Esophagus mucosa (tissue), 1 donor: ENCODE measurements at places on chromosomes 13 and 19. TPM values are rescaled to one million over a fixed set of nuclear protein-coding genes. Genes with fewer than 3 reads are reported as not detected.

CD79A gene
- 2.6 TPM for total RNA-seq

DNA sequence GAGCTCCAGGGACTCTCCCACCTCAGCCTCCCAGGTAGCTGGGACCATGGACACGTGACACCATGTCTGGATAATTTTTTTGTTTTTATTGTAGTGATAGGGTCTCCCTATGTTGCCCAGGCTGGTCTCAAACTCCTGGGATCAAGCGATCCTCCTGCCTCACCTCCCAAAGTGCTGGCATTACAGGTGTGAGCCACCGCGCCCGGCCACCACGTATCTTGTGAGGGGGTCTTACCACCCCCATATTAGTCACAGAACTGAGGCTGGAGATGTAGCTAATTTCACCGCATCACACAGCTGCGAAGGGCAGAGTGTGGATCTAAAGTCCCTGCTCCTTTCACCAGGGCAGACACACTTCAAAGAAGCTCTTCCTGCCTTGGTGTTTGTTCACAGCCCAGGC, 211.8 kb upstream of the SOX1 start:
- ATAC-seq: no peak

ZNF865 gene
- 5.3 TPM for total RNA-seq

GRCh38 chr13:52194184-52194868, 34.9 kb upstream of the NEK3 start:
- ATAC-seq: peak; percentile 95

CALR3 gene
- total RNA-seq: not detected

SERPINE3 gene
- not detected for total RNA-seq

DNA sequence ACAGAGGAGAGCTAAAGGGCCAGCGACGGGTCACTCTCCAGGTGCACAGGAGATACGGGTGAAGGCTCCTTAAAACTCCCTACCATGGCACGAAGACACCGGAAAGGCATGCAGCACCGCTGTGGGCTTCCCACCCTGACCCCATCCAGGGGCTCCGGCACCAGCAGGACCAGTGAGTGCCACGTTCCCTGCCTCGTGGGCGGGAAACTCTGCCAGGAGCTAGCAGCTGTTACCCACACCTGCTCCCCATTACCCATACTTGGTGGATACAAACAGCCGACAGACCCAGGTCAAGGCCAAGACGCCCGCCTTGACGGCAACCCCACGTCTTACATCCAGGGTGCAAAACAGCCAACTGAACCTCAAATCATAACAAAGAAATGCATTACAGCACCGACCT, 56.7 kb downstream of the GNG7 start:
- ATAC-seq: no peak
